ENCODE measurements at places on chromosomes 12 and 14.

DNA sequence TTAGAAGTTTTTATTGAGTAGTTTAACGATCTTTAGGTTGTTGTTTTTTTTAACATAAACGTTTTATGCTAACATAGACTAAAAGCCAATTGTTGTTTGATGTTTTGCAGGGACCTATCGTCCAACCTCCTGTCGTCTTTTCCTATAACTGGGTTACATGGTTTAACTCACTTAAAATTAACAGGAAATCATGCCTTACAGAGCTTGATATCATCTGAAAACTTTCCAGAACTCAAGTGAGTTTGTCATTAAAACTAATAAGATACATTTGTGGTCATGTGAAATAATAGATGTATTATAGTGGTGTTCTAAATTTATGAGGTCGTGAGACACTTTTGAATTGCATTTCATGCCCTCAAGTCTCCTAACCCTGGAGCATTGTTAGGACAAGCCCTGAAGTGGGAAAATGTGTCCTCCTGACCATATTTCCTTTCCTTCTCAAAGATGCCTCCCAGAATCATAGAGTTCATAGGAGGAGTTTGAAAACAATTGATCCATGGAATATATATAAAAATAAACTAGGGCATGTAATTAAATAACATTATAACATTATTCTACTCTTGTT is 84.9 kb downstream of the ZFC3H1 start:
- DNase-seq: no peak

- no peak for DNase-seq
These were observed 585.5 kb upstream of the ATXN7L3B start for GRCh38 chr12:73951956-73952703.

GRCh38 chr14:100082723-100083122 is 17.5 kb downstream of the EVL start:
- DNase-seq: peak; percentile 25

GRCh38 chr12:52360663-52361271 is 6.5 kb downstream of the KRT85 start:
- no peak for DNase-seq

DNA sequence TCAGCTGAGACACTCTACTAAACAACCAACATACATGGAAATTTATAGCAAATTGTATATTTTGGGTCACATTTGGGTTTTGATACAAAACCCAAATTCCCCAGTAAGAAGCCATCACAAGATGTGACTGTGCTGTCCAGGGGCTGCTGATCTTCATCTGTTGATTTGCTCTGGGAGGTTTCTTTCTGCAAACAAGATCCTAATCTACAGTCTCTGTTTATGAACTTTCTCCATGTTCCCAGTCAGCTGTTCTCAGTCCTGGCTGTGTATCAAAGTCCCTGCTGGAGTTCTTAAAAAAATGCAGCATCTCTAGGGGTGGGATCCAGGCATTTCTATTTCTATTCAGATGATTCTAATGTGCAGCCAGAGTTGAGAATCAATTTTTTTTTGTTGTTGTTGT is 85.1 kb downstream of the ATP23 start:
- no peak for DNase-seq

GRCh38 chr12:119931402-119931801 is 54.3 kb upstream of the CIT start:
- no peak for DNase-seq

GRCh38 chr12:57093415-57094207 is 4.7 kb downstream of the NAB2 start:
- DNase-seq: peak; percentile 89

DNA sequence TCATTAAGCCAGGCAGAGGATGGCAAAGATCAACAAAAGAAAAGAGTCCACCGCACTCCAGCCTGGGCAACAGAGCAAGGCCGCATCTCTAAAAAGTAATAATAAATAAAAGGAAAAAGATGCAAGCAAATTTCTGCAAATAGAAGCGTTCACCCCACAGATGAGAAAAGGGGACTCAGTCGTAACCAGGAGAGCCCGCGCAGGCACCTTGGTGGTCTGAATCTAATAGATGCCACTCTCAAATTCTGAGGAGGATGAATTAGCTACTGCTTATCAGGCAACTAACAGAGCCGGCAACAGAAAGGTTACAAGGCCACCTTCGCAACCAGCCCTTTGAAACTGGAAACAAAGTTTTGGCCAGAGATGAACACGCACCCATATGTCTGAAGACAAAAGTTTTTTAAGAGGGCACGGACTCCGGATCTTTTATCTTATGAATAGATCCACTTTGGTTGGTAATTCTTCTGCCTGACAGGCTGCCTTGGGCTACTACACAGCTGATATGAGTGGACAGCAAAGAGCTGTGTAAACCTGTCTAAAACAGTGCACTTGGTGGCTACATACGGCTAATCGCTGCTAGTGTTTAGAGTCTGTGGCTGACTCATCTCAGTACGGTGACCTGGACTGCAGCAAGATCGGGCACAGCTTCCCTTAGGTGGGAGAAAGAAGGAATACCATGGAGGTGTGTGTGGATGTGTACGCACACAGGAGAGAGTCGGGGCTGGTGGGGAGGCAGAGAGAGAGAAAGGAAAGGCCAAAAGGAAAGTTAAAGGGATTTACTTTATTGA is 32.9 kb upstream of the TTC7B start:
- no peak for DNase-seq

GRCh38 chr14:22977684-22978486 is 4.5 kb downstream of the AJUBA start:
- no peak for DNase-seq

GRCh38 chr14:50342221-50343078 is 30.3 kb downstream of the DMAC2L start:
- DNase-seq: peak; percentile 76

DNA sequence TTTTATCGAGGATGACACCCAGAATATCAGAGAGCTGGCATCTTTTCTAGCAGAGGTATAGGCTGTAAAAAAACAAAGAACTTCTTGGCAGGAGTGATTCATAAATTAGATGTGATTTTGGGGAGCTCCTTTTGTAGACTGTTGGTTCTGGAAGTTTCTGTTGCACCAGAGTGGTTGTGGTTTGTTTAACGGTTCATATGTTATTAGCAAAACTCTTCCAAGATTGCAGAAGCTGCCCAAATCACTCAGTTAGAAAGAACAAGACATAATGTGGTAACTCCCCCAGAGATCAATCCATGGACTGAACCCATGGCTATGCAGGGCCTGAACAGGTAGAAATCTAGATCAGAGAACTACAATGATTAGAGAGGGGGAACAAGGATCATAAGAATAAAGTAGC is 6.7 kb upstream of the RNASE10 start:
- no peak for DNase-seq

DNA sequence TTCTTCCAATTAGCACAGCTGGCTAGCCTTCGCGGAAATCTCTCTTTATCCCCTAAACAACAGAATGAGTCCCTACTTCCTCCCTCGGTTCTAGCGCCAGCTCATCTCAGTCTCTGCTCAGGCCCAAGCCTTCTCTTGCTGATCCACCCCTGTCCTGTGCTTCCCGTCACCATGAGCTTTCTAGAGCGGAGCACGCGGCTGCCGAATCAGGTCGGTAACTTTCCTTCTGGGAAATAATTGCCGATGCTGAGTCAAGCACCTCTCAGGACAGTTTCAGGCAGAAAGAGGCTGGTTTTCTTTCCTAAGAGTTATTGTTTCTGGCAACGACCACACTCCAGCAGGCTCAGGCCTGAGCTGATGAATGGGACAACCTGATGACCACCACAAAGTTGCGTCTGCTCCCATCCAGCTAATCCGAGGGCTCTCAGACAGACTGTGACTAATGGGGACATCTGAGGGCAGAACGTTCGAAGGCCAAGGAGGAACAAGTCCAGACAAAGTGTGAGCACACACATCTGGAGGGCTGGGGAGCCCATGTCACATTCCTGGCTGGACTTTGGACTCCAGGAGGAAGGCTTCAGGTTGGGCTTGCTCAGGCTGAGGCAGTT is 13.6 kb upstream of the GPR68 start:
- no peak for DNase-seq

GRCh38 chr12:68303850-68304249 is 28.3 kb downstream of the MDM1 start:
- DNase-seq: no peak

DNA sequence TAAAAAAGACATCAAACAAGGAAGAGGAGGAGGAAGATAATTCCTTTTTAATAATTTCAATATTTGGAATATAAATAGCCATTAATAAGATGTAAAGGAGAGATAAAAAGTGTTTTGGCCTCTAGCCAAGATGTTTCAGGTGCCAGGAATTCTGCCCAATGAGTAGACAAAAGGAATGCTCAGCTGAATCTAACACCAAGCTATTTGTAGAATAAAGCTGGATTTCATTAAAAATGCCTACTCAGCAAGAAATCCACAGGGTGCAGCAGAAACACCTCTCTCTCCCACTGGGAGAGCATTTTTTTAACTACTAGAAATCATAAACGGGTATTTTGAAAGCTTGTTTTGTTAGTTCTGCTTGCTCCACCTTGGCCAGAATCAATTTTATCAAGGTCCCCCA is 4.1 kb upstream of the STAB2 start:
- DNase-seq: no peak

- no peak for DNase-seq
These were observed 62.7 kb upstream of the ARID2 start for GRCh38 chr12:45666816-45667215.

DNA sequence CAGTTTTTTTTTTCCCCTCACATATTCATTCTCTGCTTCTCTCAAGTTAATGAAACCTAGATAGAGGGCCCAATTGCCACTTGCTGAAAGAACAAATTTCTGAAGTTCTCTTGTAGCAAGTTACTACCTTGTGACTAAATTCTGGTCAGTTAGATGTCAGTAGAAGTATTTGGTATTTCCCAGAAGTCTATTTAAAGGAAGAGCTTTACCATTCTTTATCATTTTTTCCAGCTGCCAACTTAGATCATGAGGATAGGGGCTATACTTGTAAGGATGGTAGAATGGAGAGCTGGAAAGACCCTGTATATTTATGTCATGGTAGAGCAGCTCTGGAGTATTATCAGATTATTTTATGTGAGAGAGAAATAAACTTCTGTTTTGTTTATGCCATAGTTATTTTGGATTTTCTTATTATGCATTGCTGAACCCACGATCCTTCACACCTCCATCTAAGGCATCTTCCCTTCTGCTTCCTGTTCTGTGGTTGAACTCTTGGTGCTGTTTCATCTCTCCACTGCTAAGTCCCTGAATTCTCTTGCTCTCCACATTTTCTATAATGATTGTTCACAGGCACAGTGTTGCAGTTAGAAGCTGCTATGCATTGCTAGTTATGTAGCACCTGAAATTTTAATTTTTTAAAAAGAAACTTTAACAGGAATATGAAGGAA is 25.9 kb downstream of the FUT8 start:
- no peak for DNase-seq

DNA sequence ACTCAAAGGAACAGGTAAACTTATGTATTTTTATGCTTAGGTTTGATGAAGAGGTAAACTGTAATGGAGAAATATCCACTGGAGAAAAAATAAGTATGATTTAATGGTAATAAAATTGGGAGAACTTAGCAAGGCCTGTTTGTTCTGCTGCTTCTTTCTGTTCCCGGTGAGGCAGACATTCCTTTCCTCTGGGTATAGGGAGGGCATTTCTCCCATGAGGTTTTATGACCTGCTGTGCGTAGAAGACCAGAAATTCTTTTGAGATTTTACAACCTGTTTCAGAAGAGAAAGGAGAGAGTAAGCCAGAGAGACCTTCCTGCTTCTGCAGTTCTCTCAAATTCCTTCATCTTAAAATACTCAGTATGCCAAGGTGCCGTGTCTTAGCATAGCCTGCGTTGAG is 139.4 kb upstream of the RMST start:
- DNase-seq: no peak

- DNase-seq: no peak
These were observed 1395.1 kb downstream of the LRFN5 start for GRCh38 chr14:43001731-43002130.

DNA sequence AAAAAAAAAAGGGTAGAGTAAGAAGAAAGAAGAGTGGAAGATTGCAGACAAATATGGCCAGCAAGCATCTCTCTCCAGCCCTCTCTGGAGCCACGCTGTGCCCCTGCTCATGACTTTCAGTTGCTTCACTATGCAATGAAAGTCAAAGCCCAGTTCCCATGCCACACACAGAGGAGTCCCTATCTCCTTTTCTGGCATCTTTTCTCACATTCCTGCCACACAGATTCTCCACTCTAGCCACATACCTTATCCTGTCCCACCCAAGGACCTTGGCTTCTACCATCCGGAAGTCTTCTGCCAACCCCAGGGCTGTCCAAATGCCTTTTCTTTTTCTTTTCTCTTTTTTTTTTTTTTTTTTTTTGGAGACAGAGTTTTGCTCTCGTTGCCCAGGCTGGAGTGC is 39.3 kb upstream of the CAPRIN2 start:
- no peak for DNase-seq

DNA sequence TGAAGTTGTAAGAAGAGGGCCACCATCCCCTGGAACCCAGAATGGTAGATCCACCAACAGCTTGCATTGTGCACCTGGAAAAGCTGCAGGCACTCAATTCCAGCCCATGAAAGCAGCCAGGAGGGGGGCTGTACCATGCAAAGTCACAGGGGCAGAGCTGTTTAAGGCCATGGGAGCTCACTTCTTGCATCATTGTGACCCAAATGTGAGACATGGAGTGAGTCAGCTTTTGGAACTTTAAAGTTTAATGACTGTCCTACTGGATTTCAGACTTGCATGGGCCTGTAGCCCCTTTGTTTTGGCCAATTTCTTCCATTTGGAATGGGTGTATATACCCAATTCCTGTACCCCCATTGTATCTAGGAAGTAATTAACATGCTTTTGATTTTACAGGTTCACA is 50.8 kb downstream of the SLC16A7 start:
- no peak for DNase-seq

- DNase-seq: no peak
These were observed 211.4 kb upstream of the RTL1 start for GRCh38 chr14:101114726-101115515.

GRCh38 chr14:100302616-100303015 is 3.6 kb downstream of the SLC25A29 start:
- DNase-seq: no peak

- DNase-seq: no peak
These were observed 17.4 kb downstream of the IPO8 start for GRCh38 chr12:30678221-30678620.

- DNase-seq: peak; percentile 85
These were observed 24.1 kb downstream of the CKAP4 start for GRCh38 chr12:106223485-106224354.

- DNase-seq: no peak
These were observed 64.9 kb downstream of the DDX51 start for GRCh38 chr12:132079200-132079599.

DNA sequence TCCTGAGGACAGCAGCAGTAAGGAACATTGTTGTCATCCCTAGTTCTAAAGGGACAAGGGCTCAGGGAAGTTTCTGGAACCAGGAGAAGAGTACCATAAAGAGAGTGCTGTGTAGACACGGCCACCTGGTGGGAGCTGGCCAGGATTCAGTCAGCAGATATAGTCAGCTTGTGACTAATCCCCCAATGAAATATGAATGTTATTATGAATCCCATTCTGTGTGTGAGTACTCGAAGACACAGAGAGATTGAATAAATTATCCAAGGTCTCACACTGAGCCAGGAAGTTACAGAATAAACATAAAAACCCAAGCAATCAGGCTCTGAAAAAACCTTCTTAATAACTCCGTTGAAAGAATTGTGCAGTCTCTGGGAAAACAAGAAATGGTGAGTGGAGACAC is 1359.5 kb downstream of the AACS start:
- DNase-seq: no peak

GRCh38 chr12:120190386-120190785 is 4.1 kb downstream of the GCN1 start:
- DNase-seq: no peak

- no peak for DNase-seq
These were observed 4.5 kb upstream of the TMEM233 start for GRCh38 chr12:119589097-119589496.

Data from activated CD4-positive, alpha-beta T cell treated with anti-CD3 and anti-CD28 coated beads for 36 hours (primary cell).